ENCODE measurements at places on chromosomes 16 and 17. TPM values are rescaled to one million over a fixed set of nuclear protein-coding genes. Genes with fewer than 3 reads are reported as not detected.

DNA sequence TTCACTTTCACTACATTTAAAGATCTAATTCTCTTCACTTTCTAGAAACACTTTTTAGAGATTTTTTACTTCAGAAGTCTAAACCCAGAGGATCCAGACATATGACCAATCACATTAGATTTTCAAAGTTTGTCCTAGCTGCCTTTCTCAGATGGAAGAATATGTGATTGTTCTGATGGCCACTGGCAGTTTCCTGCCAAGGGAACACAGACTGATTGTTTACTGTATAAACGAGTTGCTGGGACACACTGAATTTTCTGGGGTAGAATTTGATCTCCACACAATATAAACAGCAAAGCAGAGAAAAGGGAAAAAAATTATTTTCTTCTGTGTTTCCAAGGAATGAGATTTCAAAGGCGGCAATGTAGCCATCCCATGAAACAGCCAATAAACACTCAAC lies 480.0 kb downstream of the TOX3 start:
- no peak for DNase-seq

- DNase-seq: no peak
Measured at GRCh38 chr16:9627427-9627826, 536.0 kb downstream of the HAPSTR1 start.

GRCh38 chr16:404971-405486 lies 3.3 kb downstream of the DECR2 start:
- no peak for DNase-seq

DNAH2 gene
- total RNA-seq: 0.17 TPM

DNA sequence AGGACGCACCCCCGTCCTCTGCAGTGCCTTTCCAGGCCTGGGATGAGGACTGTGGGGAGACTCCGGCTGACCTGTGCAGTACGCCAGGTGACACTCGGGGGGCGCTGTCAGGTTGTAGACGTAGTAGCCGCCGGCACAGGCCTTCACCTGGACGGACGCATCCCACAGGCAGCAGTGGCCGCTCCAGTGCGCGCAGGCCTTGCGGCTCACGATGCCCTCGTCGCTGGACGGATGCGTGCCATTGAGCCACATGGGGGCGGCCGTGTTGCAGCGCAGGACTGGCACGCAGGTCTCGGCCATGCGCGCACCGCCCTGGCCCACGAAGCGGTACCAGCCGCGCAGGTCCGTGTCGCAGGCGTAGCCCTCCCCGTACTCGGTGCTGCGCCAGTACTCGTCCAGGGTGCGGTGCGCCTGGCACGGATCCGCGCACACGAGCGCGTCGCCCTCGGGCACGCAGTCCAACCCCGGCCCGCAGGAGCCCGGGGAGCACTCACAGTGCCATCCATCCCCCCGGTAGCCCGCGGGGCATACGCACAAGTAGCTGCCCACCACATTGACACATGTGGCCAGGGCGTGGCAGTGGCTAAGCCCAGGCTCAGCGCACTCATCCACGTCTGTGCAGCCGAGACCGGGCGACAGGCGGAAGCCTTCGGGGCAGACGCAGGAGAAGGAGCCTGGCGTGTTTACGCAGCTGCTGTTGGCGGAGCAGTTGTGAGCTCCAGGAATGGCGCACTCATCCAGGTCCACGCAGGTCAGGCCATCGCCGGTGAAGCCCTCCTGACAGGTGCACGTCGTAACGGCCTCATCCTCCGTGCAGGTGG lies 3.9 kb downstream of the UMOD start:
- no peak for DNase-seq

GRCh38 chr16:54633943-54634362 lies 296.7 kb upstream of the IRX5 start:
- peak; percentile 16 for DNase-seq

GRCh38 chr16:47626246-47626645 lies 165.1 kb downstream of the PHKB start:
- DNase-seq: no peak

SLC2A4 gene
- under 0.01 TPM for total RNA-seq

DNA sequence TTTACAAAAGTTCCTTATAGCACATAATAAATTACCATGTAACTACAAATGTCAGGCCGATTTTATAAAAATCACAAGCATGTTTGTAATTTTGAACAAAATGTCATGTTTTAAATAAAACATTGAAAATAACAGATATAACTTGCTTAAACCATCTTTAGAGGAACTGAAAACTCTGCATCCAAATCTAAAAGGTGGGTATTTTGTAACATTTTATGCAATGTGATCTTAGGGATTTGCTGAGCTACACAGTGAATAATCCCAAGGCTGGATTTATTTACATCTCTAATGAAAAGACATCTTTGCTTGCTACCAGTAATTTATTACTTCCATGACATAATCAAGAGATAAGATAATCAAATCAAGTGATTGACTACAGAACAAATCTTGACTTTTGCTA lies 47.5 kb downstream of the N4BP1 start:
- no peak for DNase-seq

KIF19 gene
- total RNA-seq: not detected

- peak; percentile 88 for DNase-seq
Measured at GRCh38 chr17:50151937-50152547, 1.6 kb upstream of the PPP1R9B start.

DNA sequence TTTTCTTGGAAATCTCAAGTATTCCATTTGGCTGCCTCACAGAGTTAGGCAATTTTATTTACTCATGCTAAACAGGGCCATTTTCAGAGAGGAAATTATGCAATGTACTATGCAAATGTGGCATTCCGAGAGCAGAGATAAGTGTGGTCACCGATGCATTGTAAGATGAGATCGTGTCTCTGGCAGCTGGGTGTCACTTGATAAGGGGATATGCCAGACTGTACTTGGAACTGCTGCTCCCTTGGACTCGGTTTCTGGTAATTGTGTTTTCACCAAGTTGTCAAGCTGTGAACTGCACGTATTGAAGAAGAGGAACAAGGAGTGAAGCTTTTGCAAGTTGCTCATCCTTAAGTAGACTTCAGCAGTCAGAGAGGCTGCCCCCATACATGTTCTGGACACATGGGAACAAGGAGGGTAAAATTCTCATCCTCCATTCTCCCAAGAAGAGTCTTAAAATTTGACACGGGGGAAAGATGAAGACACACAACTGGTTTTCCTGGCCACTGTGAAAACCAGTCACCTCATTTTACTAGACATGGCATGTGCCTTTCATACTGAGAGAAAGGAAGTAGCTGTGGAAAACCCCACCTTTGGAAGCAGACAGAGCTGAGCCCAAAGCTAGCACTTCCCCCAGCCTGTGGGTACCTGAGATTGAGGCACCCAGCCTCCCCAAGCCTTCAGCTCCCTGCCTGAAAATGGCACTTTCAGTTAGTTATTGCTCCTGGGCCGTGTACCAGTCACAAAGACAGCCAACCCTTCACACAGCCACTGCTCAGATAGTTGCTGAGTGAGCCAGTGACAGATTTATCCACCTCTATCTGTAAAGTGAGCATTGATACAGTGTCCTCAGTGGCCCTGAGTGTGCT lies 150.7 kb downstream of the SOCS1 start:
- peak; percentile 97 for DNase-seq

DNA sequence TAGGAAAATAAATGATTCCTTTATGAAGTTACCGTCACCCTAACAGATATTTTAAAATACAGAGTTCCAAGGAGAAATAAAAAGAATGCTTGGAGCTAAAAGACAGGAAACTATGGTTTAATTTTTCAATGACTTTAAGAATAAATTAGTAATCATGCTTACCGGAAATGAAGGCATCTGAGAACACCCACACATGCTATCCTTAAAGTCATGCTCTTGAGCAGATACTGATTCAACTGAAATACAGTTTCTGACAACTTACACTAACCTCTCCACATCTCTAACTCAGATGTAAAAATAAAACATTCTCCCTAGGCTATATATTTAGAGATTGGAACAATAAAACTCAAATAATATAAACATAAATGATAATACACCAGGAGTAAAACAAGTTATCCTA lies 7.8 kb downstream of the PSMD12 start:
- peak; percentile 50 for DNase-seq

- DNase-seq: no peak
Measured at GRCh38 chr17:351875-352420, 659 bp downstream of the RPH3AL start.

CCL1 gene
- not detected for total RNA-seq

DNA sequence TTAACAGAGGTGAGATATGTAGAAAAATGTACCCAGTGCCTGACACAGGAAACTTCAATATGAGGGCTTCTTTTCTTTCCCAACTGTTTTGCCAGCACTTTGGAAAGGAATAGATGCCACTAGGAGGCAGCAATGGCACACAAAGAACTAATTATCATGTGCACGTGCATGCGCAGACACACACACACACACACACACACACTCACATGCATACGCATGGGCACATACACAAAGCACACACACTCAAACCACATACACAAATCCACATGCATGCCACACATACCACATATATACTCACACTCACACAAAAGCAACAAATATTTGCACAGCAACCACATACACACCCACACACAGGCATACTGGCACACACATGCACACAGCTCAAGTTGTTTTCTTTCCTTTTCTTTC lies 8.8 kb upstream of the CEP112 start:
- peak; percentile 86 for DNase-seq

- no peak for DNase-seq
Measured at GRCh38 chr17:364308-364707, 11.7 kb upstream of the RPH3AL start.

GRCh38 chr17:12088035-12088434 lies 67.4 kb downstream of the MAP2K4 start:
- DNase-seq: no peak

PDILT gene
- total RNA-seq: not detected

DNA sequence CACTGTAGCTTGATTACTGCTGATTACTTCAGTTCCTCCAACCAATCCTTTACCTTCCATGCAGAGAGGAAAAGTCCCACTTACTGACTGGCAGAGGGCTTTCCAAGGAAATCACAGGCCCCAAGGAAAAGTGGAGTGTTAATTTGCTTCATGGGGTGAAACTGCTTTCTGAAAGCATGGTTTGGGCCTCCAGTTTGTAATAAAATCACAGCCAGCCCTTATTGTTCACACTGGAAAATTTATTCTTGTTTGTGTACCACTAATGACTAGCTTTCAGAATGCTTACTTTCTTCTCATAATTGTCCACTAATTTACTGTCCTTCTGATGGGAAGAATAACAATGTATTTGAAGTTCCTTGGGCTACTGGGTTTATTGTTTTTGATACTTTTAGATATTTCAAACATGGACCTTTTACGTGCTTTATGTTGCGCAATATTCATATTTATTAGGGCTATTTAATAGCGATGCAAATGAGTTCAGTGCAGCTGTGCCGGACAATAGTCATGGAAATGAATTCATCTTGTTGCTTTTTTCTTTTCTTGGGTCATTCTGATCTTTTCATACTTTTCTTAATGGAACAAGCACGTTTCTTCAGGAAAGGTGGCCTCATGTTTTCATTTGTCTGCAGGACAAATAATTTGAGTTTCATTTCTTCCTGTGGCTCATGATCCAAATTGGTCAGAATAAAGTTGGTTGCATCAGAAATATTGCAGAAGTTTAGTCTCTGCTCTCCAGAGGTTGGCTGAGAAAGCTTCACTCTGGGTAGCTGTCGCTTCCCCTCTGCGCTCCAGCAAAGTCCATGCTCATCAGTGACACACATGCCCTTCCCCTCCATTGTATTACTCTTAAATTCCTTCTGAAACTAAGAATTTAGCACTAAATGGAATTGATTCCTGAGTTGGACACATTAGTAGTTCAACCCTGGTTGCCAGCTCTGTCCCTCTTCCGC lies 128.7 kb downstream of the PRKCA start:
- DNase-seq: peak; percentile 70

DNA sequence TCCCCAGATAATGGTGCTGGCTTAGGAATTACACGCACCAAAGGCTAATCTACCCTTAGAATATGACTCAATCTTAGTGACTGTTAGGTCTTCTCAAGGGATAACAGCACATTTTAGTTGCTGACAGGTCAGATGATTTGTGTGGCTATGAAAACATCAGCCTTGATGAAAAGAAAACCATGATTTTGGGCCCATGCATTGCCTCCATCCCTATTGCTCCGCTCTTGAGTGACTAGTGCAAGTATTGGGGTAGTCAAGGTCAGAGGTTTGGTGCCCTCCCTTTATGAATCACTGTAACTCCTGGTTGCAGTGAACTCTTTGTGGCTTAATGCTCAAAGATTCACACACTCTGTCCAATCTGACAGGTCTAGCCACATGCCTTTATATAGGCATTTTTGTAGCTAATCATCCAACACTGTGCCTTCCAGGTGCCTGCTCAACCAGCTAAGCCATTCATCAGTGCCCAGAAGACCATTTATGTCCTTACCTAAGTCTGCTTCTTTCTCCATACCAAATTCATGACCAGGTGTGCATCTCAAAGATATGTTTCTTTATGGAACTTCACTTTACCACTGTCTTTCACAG lies 251.6 kb downstream of the KCNJ2 start:
- no peak for DNase-seq

DNA sequence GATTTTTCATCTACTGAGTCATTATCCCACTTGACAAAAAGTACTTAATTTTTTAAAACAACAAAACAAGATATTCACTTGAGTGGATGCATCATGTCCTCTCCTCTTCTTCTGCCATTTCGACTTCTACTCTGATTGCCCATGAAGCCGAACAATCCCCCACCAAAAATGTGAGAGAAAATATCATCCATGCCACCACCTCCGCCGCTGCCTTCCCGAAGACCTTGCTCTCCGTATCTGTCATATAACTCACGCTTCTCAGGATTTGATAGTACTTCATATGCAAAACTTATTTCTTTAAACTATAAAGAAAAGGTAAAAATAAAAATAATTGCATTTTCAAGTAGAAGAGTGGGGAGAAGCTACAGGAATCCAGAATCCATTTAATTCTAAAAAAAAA lies 2.2 kb downstream of the DNAJA2 start:
- no peak for DNase-seq

TEKT5 gene
- total RNA-seq: 0.26 TPM

PROCA1 gene
- 2.6 TPM for total RNA-seq

GRCh38 chr17:65198653-65199382 lies 61.6 kb downstream of the RGS9 start:
- DNase-seq: peak; percentile 45

CDH5 gene
- total RNA-seq: under 0.01 TPM

MAP2K3 gene
- 23.8 TPM for total RNA-seq

PTX4 gene
- not detected for total RNA-seq

HBA1 gene
- total RNA-seq: not detected

TBX21 gene
- not detected for total RNA-seq
